ENCODE measurements at places on chromosomes 7 and 10.

DNA sequence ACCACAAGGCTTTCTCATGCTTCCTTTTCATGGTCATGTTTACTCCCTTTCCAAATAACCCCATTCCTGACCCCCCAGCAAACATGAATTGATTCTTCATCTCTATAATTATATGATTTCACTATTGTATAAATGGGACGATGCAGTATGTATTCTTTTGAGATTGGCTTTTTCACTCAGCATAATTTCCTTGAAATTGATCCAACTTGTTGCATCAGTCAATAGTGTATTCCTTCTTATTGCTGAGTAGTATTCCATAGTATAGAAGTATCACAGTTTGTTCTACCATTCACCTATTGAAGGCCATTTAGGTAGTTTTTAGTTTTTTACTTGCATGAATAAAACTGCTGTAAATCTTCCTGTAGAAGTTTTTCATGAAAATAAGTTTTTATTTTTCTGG, 264.7 kb downstream of the BAMBI start:
- DNase-seq: no peak

DNA sequence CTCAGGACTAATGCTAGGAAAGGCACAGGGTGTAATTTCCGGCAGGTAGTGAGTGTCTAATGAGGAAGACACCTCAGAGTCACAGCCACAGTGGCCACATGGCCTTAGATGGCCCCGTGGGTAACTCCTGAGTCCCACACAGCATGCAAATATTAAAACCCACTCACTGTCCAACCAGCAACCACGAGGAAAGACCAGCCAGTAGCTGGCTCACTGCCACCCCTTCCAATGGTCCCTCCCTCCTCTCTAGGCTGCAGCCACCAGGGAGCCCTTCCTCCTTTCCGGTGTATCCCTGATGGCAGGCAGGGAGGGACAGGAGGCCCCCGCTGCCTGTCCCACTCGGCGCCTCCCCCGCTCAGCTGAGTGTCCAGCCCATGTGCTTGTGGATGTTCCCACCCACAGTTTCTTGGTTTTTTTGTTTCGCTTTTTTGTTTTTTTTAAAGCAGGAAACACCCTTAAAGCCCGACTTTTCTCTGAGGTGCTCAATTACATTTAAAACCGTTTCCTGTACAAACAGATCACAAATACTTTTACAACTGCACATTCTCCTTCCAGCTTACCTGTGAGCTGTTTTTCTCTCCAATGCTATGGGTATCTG, 9.2 kb downstream of the BNIP3 start:
- no peak for DNase-seq

- DNase-seq: no peak
Observed at GRCh38 chr10:78851647-78852046, 217.1 kb upstream of the ZMIZ1 start.

- DNase-seq: no peak
Observed at GRCh38 chr10:114642729-114643128, 15.3 kb downstream of the ABLIM1 start.

- DNase-seq: no peak
Observed at GRCh38 chr10:15324611-15325010, 46.5 kb downstream of the FAM171A1 start.

- DNase-seq: no peak
Observed at GRCh38 chr7:117012696-117013095, 59.4 kb downstream of the ST7 start.

GRCh38 chr10:21527598-21528235, 2.2 kb upstream of the SKIDA1 start:
- DNase-seq: no peak

DNA sequence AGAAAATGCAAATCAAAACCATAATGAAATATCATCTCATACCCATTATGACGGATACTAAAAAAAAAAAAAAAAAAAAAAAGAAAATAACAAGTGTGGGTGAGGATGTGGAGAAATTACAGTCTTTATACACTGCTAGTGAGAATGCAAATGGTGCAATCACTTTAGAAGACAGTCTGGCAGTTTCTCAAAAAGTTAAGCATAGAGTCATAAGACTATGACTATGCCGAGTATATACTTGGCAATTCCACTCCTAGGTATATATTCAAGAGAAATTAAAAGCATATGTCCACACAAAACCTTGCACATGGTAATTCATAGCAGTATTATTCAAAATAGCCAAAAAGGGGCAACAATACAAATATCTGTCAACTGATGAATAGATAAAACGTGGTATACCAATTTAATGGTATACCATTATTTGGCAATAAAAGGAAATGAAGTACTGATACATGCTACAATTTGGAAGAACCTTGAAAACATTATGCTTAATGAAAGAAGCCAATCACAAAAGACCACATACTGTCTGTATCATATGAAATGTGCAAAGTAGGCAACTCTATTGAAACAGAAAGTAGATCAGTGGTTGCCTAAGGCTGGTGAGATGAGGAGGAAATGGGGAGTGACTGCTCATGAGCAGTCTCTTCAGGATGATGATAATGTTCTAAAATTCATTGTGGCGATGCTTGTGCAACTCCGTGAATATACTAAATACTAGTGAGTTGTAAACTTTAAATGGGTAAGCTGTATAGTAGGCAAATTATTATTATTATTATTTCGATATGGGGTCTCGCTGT, 90.1 kb upstream of the NANOS1 start:
- DNase-seq: no peak

GRCh38 chr10:87861566-87861952, 1.8 kb downstream of the KLLN start:
- DNase-seq: no peak

- DNase-seq: no peak
Observed at GRCh38 chr7:1974290-1975101, 258.2 kb downstream of the MAD1L1 start.

GRCh38 chr7:47351233-47352154, 230.4 kb downstream of the TNS3 start:
- DNase-seq: no peak

DNA sequence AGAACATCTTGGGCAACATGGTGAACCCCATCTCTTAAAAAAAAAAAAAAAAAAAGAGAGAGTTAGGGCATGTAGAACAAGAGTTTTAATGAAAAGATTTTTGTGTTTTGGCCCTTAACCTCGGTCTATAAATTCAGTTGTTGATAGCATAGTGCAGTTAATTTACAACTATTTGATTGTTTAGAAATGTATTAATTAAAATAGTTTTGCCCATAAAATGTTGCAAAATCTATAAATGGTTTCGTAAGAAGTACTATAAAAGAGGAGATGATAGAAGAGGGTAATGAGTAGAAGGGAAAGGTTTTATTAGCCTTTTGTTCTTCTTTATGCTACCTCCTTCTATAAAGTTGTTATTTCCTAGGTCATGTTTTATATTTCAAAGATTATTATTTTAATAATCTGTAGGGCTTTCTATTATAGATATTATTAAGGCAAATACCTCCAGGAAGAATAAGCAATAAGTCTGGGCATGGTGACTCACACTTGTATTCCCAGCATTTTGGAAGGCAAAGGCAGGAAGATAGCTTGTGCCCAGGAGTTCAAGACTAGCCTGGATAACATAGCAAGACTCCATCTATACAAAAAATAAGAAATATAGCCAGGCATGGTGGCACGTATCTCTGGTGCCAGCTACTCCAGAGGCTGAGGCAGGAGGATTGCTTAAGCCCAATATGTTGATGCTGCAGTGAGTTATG, 73.3 kb downstream of the MCU start:
- no peak for DNase-seq

DNA sequence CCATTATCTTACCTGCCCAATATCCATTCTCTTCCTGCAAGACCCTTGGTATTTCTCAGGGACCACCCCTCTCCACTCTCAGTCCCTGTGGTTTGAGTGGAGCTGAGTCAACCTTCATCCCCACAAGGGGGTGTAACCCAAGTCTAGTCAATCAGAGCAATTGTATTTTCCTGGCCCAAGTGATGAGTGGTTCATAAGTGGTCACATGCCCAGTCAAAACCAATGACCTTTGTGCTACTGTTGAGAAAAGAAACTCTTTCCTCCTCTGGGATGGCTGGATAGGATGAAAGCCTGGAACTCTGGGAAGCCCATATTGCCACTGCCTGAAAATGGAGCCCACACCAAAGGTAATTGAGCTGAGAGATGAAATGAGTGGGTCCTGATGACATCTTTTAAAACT, 93.6 kb downstream of the SNX10 start:
- no peak for DNase-seq

- no peak for DNase-seq
Observed at GRCh38 chr10:48307711-48308018, 1.2 kb downstream of the MAPK8 start.

GRCh38 chr10:80196270-80196949, 8.9 kb downstream of the ANXA11 start:
- no peak for DNase-seq

GRCh38 chr10:62657244-62657835, 147.2 kb upstream of the ADO start:
- DNase-seq: no peak

GRCh38 chr7:158120316-158120715, 467.3 kb downstream of the PTPRN2 start:
- DNase-seq: no peak

- no peak for DNase-seq
Observed at GRCh38 chr7:94160719-94161435, 156.7 kb upstream of the BET1 start.

- no peak for DNase-seq
Observed at GRCh38 chr7:131238347-131238931, 89.2 kb upstream of the MKLN1 start.

DNA sequence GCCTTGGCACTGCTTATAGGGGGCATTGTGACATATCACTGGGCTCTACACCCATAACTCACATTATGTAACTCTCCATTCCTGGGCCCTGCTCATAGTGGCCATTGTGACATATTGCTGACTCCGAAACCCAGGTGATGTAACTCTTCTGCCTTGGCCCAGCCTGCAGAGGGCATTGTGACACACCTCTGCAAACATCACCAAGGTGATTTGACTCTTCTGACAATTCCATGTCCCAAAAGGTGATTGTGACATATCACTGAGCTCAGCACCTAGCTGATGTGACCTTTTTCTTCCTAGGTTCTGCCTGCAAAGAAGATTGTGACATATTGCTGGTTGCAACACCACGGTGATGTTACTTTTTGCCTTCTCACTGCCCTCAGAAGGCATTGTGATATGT, 36.5 kb upstream of the ZNF680 start:
- no peak for DNase-seq

- DNase-seq: no peak
Observed at GRCh38 chr7:141652691-141653090, 49.3 kb downstream of the DENND11 start.

DNA sequence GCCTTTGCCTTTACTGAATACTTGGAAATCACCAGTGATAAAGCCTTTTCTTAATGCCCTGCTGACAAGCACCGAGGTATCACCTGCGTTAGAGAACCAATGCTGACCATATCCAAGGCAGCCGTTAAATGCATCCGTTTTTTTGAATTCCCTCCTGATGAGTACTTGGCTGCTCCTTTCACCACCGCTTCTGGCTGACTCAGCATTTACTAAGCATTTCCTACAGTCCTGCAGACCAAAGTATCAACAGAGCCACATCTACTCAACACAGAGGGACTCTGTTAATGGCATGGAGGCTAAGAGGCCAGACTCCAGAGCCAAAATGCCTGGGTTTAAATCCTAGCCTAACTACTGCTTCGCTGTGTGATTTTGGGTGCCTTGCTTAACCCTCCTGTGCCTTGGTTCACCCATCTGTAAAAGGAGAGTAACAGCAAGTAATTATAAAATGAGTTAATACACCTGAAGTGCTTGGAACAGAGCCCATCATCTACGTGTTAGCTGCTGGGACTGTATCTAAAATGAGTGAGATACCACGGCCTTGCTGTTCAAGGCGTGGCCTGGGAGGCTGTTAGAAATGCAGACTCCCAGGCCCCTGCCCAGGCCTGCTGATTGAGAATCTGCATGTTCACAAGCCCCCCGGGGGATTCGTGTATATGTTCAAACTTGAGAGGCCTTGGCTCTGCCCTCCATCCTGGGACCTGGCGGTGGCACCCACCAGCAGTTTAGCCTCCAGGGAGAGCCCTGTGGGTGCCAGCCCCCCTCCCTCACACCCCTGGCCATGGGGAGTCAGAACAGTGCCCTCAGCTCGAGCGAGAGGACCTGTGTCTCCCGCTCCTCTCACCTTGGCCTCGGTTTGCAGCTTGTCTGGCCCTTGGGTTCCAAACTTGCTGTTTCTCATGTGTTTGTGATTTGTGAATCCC, 30.8 kb upstream of the EFCAB10 start:
- no peak for DNase-seq

DNA sequence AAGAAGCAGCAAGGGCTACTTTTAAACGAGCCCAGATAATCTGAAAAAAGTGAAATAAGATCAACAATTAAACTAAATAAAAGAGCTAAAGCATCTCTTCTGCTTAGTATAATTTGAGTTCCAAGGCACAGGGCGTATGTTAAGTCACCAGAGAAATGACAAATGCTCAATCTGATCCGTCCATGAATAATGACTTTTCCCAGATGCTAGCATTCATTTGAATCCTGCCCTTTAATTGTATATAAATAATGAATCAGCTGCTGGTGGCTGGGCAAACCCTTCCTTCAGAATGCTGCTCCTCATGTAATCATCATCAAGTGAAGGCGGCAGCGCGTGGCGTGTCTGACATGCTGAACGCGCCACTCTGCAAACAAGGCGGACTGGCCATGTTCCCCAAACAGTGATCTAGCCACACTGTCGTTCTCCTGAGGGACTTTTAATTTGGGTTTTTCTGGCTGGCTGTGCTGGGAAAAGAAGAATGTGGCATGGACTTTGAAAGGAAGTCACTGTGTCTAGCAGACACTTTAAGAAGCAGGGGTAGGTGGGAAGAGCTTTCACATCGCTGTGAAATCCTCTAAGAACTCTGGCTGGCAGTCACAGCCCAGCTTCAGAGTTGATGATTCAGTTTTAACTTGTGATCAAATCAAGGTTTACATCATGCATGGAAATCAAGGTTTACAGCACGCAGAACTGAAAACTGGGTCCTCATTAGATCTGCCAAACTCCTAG, 70.7 kb downstream of the BEND7 start:
- no peak for DNase-seq

DNA sequence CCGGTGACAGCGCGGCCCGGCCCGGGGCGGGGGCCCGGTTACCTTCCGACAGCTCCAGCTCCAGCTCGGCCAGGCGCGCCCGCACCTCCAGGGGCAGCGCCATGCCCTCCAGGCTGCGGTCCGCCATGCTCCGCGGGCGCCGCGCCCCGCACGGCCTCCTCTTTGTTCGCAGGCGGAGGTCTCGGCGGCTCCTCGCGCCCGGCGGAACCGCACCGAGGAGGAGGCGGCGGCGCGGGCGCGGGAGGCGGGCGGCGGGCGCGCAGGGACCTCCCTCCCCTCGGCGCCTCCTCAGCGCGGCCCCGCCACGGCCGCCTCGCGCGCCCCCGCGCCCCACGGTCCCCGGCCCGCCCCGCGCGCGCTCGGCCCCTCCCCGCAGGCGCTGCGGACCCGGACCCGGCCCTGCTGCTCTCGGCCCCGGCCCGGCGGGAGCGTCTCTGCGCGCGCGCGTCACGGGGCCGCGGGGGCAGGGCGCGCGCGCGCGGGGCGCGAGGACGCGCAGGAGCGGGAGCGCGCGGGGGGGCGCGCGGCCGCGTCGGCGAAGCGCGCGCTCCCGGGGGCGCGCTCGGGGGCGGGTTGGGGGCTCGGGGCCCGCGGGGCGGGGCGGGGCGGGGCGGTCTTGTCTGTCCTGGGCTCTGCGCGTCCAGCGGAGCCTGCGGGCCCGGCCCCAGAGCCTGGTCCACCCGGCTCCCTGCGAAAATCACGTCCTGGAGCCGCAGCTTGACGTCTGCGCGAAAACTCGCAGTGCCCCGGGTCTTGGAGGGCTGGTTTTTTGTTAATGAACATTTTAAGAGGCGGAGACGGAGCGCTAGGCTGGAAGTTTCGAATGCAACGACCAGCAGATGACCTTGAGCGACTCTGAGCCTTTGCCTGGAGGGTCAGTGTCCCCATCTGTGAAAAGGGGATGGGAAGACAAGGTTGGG, at the start of gene DIP2C:
Gene DIP2C (minus strand): TSS at position 217 of the 920 bp plus-strand sequence. CDS start 90 bp downstream, at position 127.
- DNase-seq: no peak

GRCh38 chr7:48933549-48934085, 9.3 kb downstream of the CDC14C start:
- no peak for DNase-seq
